ENCODE measurements at places on chromosomes 7 and 10.

GRCh38 chr7:90602303-90602702, 6.2 kb downstream of the CDK14 start:
- DNase-seq: no peak

DNA sequence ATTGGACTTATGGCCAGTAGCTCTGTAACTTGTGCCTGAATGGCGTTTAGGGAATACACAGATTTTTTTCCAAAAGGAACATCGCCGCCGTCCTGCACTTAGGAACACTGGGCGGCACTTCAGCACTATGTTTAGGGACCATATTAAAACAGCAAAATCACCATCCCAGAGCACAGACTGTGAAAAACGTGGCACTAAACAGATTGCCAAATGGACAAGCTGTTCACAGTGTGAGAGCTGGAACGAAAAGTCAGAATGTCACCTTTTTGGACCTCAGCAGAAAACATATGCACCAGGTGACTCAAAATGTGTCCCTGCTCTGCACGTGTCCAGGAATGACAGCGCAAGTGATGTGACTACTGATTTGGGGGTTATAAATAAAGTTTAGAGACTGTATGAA, 87.9 kb downstream of the ODAD2 start:
- DNase-seq: no peak

DNA sequence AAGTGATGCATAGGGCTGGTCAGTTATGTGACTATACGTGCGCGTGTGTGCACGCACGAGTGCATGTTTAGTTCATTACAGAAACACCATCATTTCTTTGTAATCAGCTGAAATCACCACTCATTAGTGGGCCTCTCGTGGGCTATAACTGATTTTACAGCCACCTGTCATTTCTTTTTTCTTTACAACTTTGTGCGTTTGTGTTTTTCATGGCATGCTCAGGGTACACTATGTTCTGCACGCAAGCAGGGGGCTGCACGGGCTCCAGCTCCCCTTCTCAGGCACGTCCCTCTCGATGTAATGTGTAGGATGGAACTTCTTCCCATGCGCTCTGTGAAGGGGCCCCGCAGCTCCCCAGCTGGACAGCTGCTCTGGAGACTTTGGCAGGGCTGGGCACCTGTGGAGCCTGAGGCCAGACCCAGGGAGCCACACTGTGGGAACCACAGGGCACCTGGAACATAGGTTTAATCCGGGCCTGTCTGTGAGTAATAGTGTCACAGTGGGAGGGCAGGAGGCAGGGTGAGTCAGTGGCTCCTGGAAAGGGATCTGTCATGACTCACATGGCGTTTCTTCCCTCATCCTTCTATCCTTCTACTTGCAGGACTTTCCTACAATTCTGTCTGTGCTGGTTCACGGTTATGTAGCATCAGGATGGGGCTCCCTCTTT, 4.9 kb downstream of the GCK start:
- DNase-seq: peak; percentile 87

DNA sequence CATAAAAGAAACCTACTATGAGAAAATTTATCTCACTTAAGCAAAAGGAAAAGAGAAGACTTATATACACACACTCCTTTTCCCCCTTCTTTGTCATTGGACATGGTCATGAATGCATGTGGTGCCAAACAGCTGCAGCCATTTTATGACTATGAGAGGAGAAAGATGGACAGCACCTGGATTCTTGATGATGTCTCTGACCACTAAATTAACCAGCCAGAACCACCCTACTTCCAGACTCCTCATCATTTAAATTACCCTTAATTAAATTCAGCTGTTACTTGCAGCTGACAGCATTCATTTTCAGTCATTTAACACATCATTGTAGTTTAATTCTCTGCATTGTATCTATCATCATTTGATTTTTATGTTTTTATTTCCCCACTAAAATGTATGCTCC, 379.0 kb upstream of the HPS1 start:
- DNase-seq: no peak

- DNase-seq: peak; percentile 38
Measured at GRCh38 chr7:75737856-75738603, 711 bp downstream of the HIP1 start.

GRCh38 chr7:29864656-29865055, 58.3 kb downstream of the WIPF3 start:
- DNase-seq: peak; percentile 22

DNA sequence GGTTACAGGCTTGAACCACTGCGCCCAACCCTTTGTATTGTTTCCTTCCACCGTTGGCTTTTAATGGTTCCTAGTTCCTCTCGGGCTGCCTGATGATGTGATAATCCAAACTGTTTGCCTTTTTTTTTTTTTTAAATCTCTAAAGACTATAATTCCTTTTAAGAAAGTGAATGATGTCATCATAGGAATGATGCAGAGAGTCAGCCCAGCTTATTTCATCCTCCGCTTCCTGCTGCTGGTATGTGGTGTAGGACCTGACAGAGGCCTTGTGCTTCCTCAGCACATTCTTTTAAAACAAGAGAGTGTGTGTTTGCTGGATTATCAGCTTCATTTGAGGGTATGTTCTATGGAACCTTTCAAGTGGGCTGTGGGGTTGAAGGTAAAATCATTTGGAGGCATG, 241.4 kb downstream of the LRMDA start:
- DNase-seq: peak; percentile 1

- DNase-seq: no peak
Measured at GRCh38 chr7:81361769-81362312, 408.0 kb downstream of the HGF start.

GRCh38 chr10:124647421-124648130, 96.6 kb downstream of the FAM53B start:
- peak; percentile 66 for DNase-seq

DNA sequence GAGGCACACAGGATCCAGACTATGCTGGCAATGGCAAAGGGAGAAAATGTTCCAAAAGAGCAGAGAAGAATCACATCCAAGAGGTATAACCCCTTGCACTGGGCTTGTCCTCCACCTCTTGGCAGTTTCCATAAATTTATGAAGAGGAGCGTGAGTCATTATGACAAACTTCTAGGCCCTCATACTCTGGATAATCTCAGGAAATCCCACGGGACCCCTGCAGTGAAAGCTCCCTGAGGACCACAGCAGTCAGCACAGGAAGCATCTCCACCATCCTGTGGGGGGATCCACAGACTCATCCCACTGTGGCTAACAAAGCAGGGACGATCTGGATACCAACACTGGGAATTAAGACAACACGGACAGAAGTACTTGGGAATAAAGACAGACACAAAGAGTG, 30.3 kb upstream of the GPAM start:
- peak; percentile 33 for DNase-seq

DNA sequence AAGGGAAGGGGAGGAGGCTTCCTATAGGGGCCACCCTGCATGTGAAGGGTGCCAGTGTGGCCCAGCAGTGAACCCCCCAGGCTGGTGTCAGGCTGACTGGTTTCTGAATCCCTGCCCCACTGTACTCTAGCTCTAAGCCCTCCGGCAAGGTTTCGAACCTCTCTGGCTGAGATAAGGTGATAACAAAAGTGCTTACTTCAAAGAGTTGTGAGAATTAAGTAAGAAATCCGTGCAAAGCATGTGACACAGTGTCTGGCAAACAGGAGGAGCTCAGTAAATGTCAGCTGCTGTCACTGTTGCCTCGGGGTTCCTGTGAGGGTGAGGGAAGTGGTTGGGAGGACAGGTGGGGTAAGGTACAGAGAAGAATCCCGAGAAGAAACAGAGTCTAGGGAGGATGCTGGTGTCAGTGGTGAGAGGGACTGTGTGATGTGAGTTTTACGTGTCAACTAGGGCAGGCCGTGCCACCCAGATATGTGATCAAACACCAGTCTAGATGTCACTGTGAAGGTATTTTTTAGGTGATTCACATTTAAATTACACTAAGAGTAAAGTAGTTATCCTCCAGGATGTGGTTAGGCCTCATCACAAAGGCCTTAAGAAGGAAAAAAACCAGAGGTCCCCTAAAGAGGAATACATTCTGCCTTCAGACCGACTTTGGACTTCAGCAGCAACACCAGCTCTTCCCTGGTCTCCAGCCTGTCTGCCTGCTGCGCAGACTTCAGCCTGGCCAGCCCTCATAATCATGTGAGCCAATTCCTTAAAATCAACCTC, 64.4 kb downstream of the BPGM start:
- peak; percentile 70 for DNase-seq

- no peak for DNase-seq
Measured at GRCh38 chr7:3386423-3387190, 85.6 kb downstream of the SDK1 start.

DNA sequence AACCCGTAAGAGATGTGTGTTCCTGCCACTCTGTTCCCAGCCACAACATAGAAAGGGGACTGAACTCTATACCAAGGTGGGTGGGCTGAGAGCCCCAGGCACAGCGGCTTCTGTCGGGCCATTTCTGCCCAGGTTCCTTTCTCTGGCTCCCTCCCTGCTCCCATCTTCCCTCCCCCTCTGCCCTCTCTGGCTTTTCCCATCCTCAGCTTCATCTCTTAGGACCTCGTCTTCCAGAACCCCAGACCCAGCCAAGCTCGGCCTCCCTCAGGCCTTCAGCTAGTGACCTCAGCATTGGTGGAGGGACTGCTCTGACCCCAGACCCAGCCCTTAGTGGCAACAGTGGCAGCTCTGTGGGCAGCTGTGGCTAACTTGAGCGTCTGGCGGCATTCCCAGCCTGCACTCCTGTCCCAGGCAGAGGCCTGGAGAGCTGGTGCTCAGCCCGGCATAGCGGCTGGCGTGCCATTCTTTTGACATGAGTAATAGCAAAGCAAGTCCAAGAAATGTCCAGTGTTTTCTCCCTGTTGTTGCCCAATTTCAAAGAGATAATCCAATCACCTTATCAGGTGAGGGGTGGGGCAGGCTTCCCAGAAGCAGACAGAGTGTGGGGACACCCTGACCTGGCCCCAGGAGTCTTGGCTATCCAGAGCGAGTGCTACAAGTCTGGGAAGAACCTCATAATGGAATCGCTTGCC, 15.9 kb downstream of the PTPRE start:
- no peak for DNase-seq

DNA sequence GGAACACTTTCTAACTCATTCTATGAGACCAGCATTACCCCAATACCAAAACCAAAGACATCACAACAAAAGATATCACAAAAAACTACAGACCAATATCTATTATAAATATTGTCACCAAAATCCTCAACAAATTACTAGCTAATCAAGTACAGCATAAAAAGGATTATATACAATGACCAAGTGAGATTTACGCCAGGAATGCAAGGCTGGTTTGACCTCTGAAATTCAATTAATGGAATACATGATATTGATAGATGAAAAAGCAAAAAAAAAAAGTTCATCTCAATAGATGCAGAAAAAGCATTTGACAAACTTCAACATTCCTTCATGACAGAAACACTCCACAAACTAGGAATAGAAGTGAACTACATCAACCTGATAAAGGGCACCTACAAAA, 175.3 kb downstream of the LCOR start:
- no peak for DNase-seq
